ENCODE measurements at places on chromosomes 1 and 21.

DNA sequence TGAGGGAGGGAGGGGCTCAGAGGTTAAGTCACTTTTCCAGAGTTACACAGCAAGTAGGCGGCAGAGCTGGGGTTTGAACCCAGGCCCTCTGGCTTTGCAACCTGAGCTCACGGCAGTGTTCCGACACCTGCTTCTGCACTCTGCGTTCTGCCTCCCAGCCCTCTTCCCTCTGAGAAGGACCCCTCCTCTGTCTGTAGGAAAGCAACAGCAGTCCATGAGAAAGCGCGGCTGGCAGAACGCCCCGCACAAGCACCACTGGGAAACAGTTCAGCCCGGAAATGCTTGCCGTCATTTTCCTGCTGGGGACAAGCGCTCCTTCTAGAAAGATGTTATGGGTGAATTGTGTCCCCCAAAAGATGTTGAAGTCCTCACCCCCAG is 241.1 kb downstream of the NPHP4 start:
- DNase-seq = no peak

GRCh38 chr1:181583598-181583997 is 100.3 kb downstream of the CACNA1E start:
- no peak for DNase-seq

GRCh38 chr1:7335224-7335879 is 435.7 kb upstream of the VAMP3 start:
- no peak for DNase-seq

DNA sequence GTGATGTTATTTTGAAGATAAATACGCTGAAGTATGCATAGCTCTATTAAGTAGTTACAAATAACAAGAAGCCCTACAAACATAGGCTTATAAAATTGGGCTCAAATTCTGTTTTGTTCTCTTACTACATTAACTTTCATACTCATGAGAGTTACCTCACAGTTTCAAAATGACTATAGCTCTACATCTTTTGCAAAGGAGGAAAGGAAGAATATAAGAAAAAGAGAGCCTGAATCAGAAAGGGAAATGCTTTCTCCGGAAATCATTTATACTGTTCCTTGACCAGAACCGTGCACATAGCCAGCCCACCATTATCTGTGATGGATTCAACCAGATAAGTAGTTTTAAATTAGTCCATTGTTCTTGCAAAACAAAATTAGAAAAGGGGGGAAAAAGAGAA is 1252.1 kb downstream of the NCAM2 start:
- no peak for DNase-seq

DNA sequence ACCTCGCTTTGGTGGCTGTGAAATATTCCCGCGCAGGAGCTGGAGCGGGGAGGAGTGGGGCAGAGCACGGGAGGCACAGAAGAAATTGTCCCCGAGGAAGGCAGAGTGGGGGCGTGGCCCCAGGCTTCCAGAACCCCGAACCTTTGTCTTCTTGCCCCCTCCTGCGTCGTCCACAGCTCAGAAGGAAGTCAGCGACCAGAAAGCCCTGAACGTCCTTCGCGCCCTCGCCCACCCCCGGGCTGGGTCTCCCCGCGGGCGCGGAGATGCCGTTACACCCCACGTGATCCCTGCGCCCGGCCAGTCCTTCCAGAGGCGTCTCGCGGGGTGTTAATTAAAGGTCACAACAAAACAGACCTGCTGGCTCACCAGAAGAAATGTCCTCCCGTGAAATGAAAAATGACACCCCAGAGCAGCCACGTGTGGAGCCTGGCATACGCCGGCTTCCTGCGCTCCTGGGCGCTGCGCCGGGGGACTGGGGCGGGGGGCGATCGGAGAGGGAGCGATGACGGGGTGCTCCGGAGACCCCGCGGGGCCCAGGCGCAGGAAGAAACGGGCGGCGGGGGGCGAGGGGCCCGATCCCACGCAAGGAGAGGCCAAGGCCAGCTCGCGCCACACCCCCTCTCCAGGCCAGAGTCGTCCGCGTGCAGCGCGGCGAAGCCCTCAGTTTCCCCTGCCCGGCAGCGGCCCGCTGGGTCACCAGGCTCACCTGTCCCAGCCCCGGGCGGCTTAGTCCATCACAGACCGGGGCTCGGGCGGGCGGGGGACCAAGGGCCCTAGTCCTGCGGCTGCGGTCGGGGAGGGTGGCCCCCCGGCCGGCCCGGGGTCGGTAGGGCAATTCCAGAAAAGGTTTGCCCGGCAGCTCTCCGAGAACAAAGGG is 995 bp upstream of the KIF26B start:
- peak; percentile 22 for DNase-seq

DNA sequence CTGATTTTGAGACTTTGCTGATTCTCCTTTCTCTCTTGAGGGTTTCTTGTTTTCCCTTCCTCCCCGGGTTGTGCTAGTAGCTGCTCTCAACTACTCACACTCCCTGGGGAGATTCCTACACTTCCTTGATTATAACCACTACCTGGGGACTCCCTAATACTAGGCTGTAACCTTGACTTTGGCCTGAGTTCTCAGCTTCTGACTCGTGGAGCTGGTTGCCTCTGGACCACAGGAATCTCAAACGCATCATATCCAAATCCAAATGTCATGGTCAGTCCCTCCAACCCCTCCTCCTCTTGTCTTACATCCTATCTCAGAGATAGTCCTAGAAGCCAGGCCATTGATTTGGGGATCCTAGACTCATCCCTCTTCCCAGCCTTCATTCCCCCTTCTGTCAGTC is 12.0 kb downstream of the MOV10 start:
- DNase-seq = peak; percentile 48

GRCh38 chr1:48261881-48262400 is 39.4 kb downstream of the SLC5A9 start:
- DNase-seq = no peak

GRCh38 chr1:42913426-42914091 is 45.1 kb downstream of the SLC2A1 start:
- peak; percentile 78 for DNase-seq

GRCh38 chr1:178048426-178048825 is 45.5 kb upstream of the RASAL2 start:
- DNase-seq = no peak

- peak; percentile 50 for DNase-seq
Observed at GRCh38 chr1:2192031-2192995, 2.3 kb downstream of the FAAP20 start.

GRCh38 chr1:84271441-84272151 is 29.9 kb upstream of the SAMD13 start:
- peak; percentile 39 for DNase-seq

DNA sequence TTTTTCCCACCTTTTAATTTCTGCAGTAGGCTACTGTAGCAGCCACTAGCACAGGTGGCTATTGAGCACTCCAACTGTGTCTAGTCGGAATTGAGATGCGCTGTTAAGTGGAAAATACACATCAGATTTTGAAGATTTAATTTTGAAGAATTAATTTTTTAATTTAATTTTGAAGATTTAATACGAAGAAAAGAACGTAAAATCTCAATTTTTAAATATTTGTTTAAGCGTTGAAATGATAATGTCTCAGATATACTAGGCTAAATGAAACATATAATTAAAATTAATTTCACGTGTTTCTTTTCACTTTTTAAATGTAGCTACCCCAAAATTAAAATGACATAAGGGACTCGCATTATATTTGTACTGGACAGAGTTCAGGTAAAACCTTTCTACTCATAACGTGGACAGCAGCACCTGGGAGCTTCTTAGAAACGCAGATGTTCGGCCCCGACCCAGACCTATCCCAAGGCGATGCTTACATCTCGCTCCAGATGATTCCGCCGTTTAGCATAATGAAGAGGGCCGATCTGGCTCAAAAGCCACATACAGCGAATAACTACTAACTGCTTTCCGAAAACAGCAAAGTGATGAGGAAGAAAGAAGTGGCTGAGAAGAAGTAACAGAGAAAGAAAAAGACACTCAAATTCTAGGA is 717 bp downstream of the CRYZL1 start:
- peak; percentile 9 for DNase-seq

DNA sequence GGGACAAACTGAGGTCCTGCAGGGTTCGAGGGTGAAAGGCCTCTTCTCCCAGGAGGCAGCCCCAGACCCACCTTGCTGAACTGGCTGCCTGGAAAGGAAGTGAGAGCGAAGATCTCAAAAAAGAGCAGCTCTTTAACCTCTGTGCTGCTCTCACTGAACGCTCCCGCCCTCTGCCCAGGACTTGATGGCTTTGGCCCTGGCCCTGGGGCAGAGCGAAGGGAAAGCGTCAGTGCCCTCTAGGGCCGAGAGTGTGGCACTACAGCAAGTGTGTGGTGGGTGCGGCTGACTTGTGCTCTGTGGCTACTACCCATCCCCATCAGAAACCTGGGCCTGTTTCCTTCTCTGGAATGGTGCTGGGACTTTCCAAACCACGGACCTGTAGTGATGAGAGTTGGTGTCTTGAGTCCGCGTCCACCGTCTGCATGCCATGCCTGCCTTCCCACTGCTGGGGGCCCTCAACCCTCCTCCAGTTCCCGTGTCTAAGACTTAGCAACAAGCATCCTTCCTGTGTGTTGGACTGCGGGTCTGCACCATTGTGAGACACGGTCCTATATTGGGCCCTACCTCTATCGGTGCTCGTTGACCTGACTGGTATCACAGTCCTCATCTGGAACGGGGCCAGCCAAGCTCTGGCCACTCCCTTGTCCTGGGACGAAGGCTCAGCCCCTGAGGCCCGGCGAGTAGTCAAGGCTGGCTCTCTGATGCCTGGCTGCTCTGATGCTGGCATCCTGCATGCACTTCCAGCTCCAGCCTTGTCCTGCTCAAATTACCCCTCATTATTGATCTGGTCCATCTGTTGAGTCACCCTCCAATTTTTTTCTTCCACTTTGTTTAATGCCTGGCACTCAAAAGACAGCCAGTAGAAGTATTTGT is 180.3 kb downstream of the DISC1 start:
- peak; percentile 35 for DNase-seq

DNA sequence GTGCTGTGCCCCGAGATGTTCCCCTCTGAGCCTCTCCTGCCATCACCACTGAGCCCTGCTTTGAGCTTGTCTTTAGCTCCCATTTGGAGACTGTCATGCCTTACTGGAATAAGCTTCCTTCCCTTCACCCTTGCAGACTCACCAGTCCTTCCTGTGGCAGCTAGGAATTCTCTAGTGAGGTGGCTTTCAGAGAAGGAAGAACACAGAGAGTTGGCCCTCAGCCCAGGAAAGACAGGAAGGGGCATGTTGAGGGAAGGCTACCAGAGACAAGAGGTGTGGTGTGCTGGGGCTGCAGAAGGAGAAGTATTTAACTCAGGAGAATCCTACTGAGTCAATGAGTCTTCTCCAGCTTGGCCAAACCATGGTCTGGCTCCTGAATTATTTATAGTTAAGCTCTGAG is 76.3 kb downstream of the UCK2 start:
- peak; percentile 84 for DNase-seq

DNA sequence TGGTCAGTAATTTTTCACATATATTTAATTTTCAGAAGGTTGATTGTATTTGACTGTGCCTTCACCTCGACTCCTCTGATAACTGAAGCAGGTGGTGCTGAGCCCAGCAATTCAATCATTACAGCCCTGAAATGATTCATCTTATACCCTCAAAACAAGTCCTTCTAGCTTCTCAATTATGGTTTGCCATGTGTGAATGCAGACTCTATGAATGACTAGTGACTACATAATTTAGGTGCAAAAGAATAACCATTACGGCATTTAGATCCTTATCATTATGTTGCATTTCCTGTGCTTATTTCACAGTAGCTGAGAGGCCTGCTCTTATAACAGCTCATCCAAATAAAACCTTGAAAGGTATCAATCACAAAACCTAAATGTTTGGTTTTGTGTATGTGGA is 54.0 kb upstream of the COL11A1 start:
- DNase-seq = no peak

DNA sequence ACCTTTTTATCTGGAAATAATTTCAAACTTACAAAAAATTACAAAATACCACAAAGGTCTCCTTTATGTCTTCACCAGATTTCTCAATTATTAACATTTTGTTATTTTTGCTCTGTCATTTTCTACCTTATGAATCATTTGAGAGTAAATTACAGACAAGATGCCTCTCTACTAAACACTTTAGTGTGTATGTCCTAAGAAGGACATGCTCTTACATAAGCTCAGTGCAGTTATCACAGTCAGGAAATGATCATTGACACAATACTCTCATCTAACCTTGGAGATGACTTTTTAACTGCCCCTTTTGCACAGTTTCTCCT is 378.9 kb upstream of the RUNX1 start:
- DNase-seq = peak; percentile 62

DNA sequence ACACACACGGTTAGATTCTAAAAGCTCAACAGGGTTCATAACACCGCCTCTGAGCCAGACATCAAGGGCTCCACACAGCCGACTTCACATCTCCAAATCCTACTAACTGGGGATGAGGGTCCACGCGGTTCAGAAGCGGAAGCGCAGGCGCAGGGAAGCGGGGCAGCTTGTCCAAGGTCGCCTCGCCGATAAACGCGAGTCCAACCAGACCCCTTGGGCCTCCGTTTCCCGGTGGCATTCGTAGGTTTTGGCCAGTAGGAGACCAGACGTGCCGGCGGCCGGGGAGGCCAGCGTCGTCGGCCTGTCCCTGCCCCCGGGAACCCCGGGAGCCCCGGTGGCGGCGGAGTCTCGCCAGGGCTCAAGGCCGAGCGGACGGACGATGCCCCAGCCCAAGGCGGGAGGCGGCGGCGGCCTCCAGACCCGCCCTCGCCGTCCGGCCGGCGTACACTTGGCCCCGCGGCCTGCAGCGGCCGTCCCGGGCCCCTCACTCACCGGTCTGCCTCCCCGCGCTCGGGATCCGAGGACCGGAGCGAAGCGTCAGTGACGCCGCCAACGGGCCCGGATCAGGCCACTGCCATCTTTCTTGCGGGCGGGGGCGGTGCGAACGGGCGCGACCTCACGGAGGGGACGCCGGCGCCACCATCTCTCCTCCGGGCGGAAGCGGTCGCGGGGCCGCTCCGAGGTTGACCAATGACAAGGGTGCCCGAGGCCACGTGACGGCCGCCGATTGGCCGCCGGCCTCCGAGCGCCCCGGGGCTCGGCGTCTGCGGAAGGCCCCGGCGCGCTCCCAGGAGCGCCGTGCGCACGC is at the start of gene SDF4:
TSS of gene SDF4 (minus strand) at position 602 of the 808 bp plus-strand sequence. CDS start 3,229 bp downstream, outside the sequence.
- DNase-seq = peak; percentile 97
